Subcutaneous preadipocyte (primary cell): ENCODE measurements at places on chromosomes 2 and 18. TPM values are rescaled to one million over a fixed set of nuclear protein-coding genes. Genes with fewer than 3 reads are reported as not detected.

Gene UGT1A3
- total RNA-seq, result not detected in 2 replicates

Gene TMEM37
- total RNA-seq, result 0.20 TPM in 1 of 2 replicates, not detected in the other

Gene SCN9A
- 0.37 and 0.78 TPM in 2 replicates for total RNA-seq

Gene DNAJB2
- 20.7 and 22.4 TPM in 2 replicates for total RNA-seq

Gene SLC30A3
- total RNA-seq, result not detected in 2 replicates

Gene IMPA2
- total RNA-seq, result 21.1 and 25.4 TPM in 2 replicates

Gene KRTCAP3
- 0.39 TPM in 1 of 2 replicates, not detected in the other for total RNA-seq

Gene GTF2A1L
- total RNA-seq, result not detected in 2 replicates

Gene M1AP
- not detected in 2 replicates for total RNA-seq

Gene MEP1B
- total RNA-seq, result not detected in 2 replicates

Gene BCL11A
- total RNA-seq, result under 0.01 TPM in 1 of 2 replicates, not detected in the other

Gene POTEJ
- total RNA-seq, result not detected in 2 replicates

Gene ZNG1B
- 13.9 and 22.4 TPM in 2 replicates for total RNA-seq

Gene CXCR1
- total RNA-seq, result not detected in 2 replicates

Gene SPP2
- total RNA-seq, result not detected in 2 replicates

Gene SOWAHC
- total RNA-seq, result 8.1 and 21.9 TPM in 2 replicates

Gene ALK
- not detected in 2 replicates for total RNA-seq

Gene CCDC102B
- 7.3 and 9.8 TPM in 2 replicates for total RNA-seq

Gene CIB4
- total RNA-seq, result not detected in 2 replicates

Gene ASB18
- not detected in 2 replicates for total RNA-seq

Gene NT5DC4
- total RNA-seq, result not detected in 2 replicates

Gene FBXO15
- 0.37 and 0.78 TPM in 2 replicates for total RNA-seq

Gene ZNF638
- total RNA-seq, result 111 and 127 TPM in 2 replicates

Gene CDK15
- total RNA-seq, result 2.2 and 4.7 TPM in 2 replicates

Gene SP5
- not detected in 2 replicates for total RNA-seq

Gene EIF5B
- 19.5 and 22.1 TPM in 2 replicates for total RNA-seq

Gene RASGRP3
- total RNA-seq, result 0.73 and 2.0 TPM in 2 replicates

Gene KLHL30
- total RNA-seq, result under 0.01 TPM in 2 replicates

Gene NAB1
- total RNA-seq, result 26.5 and 32.1 TPM in 2 replicates
